Stimulated activated CD8-positive, alpha-beta memory T cell treated with anti-CD3 and anti-CD28 coated beads, Interleukin-15, amount 100 ng/mL, for 4 hours (primary cell): ENCODE measurements at places on chromosomes 4 and X.
A peak's percentile ranks its signal among the peaks of the same experiment; 100 is the strongest.

DNA sequence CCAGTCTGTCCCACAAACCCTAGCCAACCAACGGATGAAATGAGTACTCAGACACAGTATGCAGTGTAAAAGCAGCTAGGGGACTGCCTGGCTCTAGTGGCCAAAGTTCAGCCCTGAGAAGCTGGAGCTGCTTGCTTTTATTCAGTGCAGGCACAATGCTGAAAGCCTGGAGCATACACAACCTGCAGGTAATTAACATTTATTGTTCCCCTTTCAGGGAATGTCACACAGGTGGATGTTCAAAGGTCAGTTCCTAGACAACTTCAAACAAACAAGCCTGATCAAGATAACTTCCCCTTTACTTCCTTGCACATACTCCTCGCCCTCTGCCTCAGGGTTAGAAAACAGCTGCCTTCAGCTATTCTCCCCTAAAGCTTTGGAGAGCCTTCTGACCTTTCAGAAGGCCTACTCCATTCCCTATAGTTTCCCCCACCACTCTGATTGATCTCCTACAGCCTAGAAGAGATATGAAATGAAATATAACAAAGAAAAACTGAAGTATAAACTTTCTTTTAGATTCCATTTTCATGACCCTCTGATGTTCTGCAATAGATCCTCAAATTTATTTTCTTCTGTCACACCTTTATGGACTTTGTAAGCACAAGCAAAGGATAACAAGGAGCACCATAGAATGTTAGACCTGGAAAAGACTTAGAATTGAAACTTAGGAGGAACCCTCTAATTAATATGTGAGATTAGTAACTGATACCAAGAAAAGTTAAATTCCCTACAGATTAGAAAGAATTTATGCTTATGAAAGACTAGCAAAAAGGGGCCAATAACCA lies 6.8 kb upstream of the DCAF8L1 start:
- DNase-seq = no peak

- no peak for DNase-seq
Measured at GRCh38 chr4:15914291-15914690, 24.2 kb downstream of the FGFBP1 start.

- no peak for DNase-seq
Measured at GRCh38 chr4:73730867-73731266, 9.5 kb upstream of the CXCL8 start.

DNA sequence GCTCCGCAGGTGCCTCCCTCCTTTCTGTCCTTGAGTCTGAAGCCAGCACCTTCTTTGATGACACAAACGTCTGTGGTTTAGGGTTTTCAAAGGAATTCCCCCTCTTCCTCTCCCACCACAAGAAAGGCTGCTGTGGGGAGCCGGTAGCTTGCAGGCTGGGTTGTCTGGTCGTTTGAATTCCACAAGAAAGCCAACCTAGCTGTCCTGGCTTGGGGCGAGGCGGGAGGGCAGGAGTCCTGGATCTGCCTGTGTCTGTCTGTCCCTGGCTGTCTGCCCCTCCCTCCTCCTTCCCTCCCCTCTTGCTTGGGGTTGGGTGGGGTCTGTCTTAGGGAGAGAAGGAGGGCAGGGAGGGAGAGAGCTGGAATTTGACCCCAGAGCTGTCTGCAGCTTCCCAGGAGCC lies 56.3 kb downstream of the SHROOM2 start:
- no peak for DNase-seq

- no peak for DNase-seq
Measured at GRCh38 chr4:158285429-158286216, 75.3 kb downstream of the TMEM144 start.

- DNase-seq = no peak
Measured at GRCh38 chrX:149950681-149951080, 12.4 kb upstream of the EOLA2 start.

DNA sequence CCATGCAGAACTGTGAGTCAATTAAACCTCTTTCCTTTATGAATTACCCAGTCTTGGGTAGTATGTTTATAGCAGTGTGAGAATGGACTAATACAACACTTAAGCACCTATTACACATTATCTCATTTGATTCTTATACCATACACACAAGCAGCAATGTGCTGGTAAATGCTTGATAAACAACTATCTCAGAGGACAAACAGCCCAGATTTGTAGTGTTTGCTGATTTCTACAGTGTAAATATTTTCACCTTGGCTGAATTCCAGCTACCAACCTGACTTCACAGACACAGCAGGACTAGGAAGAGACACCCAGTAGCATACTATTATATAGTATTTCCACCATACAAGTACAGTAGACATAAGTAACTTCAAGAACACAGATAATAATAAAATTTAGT lies 406.5 kb upstream of the CNKSR2 start:
- no peak for DNase-seq

GRCh38 chr4:25925486-25926201 lies 11.6 kb downstream of the SMIM20 start:
- DNase-seq = no peak

GRCh38 chr4:153137159-153137558 lies 67.1 kb upstream of the TRIM2 start:
- no peak for DNase-seq

DNA sequence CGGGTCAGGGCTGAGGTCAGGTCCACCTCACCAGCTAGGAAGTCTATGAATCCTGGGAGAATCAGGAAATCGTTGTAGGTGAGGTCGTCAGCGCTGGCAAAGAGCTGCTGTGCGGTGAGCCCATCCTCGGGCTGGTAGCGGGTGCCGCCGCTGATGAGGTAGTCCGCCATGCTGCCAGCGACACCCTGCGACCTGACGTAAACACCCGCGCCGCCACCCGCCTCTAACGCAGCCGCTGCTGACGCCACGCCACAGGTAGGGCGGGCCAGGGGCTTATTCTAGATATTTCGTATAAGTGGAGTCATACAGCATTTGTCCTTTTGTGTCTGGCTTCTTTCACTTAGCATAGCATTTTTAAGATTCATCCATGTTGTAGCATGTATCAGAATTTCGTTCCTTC lies 220.2 kb upstream of the ATP6AP2 start:
- no peak for DNase-seq

DNA sequence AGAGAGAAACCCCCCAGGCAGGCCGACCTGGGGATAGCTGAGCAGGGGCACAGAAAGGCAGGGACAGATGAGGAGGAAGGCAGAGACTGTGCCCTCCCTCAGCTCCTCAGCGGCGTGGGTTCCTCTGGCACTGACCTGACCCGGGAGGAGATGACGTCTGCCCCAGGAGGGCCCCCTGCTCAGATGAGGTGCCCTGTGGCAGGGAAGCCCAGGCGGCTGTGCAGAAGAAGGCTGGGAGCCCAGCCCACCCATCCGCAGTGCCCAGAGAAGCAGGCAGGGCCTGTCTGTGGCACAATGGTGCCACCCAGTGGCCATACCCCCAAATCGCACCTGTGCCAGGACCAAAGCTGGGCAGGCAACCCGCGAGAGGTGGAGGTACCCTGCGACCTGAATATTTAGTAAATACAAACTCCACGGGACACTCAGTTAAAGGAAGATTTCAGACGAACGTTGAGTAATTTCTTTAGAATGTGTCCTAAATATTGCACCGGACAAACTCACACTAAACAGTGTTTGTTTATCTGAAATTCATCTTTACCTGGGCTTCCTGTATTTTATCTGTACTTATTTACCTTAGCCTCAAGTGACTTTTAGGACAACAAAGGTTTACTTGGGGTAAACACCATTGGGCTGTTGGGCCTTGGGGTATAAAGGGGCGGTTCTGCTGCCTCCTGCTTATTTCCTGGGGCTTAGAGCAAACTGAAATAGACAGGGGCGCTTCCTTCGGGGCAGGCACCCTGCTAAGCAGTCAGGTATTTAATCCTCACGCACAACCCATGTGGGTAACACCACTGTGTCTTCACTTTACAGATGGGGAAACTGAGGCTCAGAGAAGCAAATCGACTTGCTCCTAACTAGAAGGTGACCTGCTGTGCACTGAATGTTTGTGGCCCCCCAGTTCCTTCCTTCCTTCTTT lies 46.5 kb upstream of the HMX1 start:
- no peak for DNase-seq

DNA sequence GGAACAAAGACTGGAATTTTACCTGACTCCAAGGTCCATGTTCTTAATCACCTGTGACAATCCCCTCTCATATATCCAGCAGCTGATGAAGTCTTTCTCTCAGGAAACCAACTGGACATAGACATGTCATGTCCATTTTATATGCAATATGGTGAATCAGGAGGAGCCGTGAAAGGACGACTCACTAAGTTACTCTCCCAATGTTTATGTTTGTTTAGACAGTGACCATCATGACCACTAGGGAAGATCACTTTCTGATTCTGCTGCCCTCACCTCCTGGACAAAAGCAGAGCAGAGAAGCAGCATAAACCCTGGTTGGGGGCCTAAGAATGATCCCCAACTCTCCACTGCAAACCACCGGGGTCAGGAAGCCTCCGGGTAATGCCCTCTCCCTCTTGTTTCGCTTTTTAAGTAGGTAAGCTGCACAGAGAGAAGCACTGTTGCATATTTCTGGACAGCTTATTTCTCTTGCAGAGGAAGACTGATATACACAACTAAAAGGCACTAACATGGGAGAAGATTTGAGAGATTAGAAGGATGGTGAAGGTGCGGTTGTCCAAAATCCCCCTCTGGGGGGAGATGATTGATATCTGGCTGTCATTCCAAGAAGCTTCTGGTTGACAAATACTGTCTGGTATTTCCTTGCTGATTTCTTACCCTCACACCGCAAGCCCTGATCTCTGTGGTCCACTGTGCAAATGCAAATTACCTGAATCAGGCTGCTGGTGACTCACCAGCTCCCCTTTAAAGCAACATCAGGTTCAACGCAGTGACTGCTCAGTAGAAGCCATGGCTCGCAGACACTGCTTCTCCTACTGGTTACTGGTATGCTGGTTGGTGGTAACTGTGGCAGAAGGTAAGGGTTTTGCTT lies at the start of gene ODAPH:
Gene ODAPH, plus strand, starts transcription at position 773 of the 871 bp plus-strand sequence. Its CDS starts 17 bp downstream, at position 790.
- DNase-seq = peak; percentile 1

DNA sequence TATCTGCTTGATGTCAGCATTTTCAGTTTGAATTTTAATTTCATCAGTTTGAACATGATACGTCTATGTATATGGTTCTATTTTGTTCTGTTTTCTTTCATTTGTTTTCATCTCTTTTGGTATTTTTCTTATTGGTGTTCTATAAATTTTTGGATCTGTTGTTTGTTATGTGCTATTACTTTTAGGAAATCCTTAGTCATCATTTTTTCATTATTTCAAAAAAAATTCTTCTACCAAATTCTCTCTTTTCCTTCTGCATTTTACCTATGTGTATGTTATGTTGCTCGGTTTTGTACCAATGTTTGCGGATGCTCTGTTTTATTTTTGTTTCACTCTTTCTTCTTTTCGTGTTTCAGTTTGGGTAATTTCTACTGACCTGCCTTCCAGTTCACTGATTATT lies 32.8 kb downstream of the NPY2R start:
- no peak for DNase-seq

GRCh38 chrX:147953976-147954375 lies 27.2 kb upstream of the FMR1NB start:
- no peak for DNase-seq

- DNase-seq = no peak
Measured at GRCh38 chr4:47704693-47705325, 133.1 kb downstream of the CORIN start.

DNA sequence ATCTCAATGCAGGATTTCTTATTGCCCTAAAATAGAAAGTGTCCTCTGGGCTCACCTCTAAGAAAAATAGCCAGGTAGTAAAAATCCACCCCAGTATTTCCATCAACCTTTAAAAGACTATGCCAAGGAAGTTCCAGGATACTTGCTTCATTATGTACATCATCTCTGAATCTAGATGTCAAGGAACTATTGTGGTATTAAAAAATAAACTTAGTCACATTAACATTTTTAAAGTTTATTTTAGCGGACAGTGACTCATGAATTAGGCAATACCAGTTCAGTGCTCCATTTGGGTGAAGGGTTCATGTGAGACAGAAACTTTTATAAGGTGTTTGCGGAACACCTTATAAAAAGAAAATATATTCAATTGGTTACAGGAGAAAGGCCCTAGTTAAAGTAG lies 209.2 kb downstream of the ADAM29 start:
- DNase-seq = no peak

- no peak for DNase-seq
Measured at GRCh38 chr4:159608436-159608835, 505.6 kb downstream of the RAPGEF2 start.

DNA sequence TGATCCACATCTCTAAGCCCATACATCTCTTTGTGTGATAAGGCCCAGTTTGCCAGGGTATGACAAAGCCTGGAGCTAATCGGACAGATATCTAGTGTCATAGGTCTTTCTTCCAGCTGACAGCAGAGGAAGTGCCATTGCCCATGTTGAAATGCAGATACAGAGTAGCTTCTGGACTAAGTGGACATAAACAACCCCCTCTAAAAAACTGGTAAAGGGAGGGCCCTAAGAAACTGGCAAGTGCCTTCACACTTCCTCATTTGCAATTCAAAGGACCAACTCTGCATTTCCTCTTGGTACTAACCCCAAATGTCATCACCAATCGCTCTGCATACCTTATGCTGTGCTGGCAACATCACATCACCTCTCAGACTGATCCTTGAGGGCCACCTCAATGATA lies 20.8 kb downstream of the ARHGEF6 start:
- no peak for DNase-seq

GRCh38 chr4:71050809-71051208 lies 57.4 kb downstream of the DCK start:
- DNase-seq = no peak

- DNase-seq = no peak
Measured at GRCh38 chrX:15977644-15978043, 123.0 kb upstream of the AP1S2 start.

DNA sequence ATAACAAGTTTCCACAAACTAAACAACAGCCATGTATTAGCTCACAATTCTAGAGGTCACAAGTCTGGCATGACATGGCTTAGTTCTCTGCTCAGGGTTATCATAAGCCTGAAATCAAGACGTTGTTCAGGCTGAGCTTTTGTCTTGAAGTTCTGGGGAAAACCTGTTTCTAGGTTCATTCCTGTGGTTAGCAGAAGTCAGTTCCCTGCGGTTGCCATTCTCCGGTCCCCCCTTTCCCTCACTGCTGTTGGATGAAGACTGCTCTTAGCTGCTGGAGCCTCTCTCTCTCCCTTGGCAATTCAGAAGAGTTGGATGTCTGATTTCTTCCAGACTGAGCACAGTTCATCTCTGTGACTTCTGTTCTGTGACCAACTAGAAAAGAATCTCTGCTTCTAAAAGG lies 962.6 kb downstream of the PCDH7 start:
- DNase-seq = no peak

GRCh38 chrX:19674041-19674789 lies 158.9 kb upstream of the MAP3K15 start:
- no peak for DNase-seq

DNA sequence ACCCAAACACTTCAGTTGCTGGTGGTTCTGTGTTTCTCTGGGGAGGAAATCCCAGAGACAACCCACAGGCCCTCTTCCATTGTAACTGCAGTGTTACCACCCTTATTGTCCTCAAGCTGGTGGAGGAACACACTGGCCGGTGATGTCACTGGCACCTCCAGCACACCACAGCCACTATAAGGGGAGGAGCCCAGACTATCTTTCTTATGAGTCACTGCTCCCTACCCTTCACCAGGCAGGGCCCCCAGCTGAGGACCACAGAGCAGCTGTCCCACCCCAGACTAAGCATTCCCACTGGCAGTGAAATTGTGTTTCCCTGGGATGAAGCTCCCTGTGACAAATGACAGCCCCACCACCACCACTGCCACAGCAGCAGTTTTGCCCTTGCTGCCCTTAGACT lies 171.8 kb upstream of the FGF16 start:
- DNase-seq = no peak

GRCh38 chr4:109966891-109967481 lies 54.3 kb downstream of the EGF start:
- DNase-seq = no peak
